ENCODE measurements at places on chromosomes 5 and 9.

GRCh38 chr5:78746021-78746770 lies 97.6 kb upstream of the LHFPL2 start:
- DNase-seq: no peak

DNA sequence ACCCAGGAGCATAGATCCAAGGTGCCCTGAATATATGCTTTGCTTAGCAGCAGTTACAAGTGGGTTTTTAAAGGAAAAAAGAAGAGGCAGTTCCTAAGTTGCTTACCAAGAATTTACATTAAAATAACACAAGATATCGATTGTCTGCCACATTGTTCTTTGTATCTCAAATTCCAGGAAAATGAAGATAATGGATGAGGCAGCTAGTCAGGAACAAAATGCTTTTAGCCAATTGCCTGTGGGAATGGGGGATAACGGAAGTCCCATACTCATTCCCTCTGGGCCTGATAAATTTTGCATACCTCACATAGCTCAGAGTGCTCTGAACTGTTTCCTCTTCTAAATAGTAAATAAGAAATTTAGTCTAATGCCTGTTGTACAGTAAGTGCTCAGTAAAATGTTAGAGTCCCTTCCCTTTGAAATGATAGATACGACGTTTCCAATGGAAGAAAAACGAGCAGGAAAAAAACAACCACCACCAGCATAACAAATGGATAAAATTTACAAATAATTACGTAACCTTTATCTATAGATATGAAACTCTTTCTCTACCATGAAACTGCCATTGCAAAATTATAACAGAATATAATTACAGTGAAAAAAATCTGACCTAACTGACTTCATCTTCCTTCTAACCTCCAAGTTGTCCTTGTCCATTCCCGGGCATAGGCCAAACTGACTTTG lies 35.5 kb upstream of the TENT2 start:
- DNase-seq: no peak

GRCh38 chr9:536597-537511 lies 304.6 kb upstream of the DMRT1 start:
- DNase-seq: no peak

- DNase-seq: no peak
Measured at GRCh38 chr5:138752341-138752950, 779 bp upstream of the CTNNA1 start.

DNA sequence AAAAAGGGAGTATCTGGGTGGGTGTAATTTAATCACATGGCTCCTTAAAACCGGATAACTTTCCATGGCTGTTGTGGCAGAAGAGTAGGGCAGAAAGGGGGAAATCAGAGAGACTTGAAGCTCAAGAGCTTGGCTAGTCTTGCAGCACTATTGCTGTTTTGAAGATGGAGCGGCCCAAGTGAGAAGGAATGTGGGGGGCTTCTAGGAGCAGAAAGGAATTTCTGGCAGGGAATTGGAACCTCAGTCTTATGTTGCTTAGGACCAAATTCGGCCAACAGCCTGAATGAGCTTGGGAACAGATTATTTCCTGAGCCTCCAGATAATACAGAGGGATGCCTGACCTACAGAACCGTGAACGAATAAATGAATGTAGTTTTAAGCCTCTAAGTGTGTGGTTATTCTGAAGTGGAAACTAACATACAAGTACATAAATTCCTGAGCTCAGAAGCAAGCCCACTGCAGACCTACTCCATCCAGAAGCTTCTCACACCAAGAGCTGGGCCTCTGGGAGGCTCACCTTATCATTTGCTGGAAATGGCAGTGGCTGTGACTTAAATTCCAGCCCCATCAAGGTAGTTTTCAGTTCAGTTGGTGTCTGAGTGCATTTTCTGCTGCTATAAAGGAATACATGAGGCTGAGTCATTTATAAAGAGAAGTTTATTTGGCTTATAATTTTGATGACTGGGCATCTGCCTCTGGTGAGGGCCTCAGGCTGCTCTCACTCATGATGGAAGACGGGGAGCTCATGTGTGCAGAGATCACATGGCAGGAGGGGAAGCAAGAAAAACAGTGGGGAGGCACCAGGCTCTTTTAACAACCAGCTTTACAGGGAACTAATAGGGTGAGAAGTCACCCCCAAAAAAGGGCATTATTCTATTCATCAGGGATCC lies 15.3 kb upstream of the TMEM174 start:
- DNase-seq: no peak

- DNase-seq: no peak
Measured at GRCh38 chr5:116724971-116725370, 150.3 kb upstream of the SEMA6A start.

- DNase-seq: no peak
Measured at GRCh38 chr9:107751567-107752210, 262.1 kb upstream of the KLF4 start.

DNA sequence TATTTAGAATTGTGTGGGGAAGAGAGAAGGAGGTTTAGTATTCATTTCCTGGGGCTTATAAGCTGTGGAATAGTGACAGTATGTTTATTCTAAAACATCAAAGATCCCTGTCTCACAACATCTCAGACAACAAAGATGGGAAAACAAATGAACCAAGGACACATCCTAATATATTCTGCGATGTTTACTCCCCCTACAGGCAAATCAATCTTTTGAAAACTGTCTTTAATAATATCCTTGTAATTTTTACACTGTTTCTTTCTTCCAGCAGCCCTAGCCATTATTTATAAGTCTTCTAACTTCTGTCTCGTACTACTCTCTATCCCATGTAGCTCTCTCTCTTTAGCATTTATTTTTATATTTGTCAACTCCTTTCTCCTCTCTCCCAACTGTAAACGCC lies 33.5 kb upstream of the TMEM252 start:
- DNase-seq: no peak

DNA sequence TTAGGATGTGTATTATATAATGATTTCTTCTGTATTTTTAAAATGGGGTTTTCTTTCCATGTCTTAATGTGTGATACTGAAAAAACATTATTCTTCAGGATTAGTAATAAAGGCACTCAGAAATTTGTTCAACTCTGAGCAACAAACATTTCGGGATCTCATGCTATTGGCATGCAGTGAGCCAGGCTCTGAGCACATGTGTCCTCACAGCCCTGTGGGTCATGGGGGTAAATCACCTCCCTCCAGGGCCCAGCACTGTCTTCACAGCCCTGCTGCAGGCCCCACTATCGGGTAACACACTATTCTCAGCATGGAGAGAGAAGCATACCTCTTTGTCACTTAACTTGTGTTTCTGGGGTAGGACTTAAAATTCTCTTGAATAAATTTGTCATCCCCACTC lies 14.0 kb downstream of the TMEM174 start:
- no peak for DNase-seq

GRCh38 chr9:21994556-21995005 lies at the start of gene CDKN2B-AS1:
Gene CDKN2B-AS1, plus strand, starts transcription at chr9:21994791.
- no peak for DNase-seq

DNA sequence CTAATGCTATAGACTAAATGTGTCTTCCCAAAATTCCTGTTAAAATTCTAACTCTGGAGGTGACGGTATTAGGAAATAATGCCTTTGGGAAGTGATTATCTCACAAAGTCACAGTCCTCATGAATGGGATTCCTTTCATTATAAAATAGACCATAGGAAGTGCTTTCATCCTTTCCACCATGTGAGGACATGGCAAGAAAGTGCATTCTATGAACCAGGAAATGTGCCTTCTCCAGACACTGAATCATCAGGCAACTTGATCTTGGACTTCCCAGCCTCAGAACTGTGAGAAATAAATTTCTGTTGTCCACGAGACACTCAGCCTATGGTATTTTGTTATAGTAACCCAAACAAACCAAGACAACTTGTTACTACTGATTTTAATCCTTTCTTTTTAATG lies 582.4 kb upstream of the C9orf72 start:
- no peak for DNase-seq

GRCh38 chr5:166363087-166363760 lies 1928.2 kb upstream of the WWC1 start:
- no peak for DNase-seq

DNA sequence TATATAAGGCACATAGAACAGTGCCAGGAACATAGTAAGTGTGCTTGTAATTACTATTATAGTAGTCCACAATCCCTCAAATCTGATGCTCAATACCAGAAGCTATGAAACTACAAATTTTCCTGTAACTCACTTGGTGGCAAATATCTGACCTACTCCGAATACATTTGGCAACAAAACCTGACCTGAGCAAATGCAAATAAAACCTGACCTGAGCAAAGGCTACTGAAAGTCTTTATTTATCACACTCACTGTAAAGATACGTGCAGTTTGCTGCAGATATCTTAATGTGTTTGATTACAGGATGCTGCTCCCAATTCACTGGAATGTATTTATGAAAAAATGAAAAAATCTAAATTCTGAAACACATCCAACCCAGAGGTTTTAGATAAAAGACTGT lies 7.1 kb downstream of the MEGF9 start:
- DNase-seq: no peak

GRCh38 chr5:36691696-36692371 lies 85.4 kb downstream of the SLC1A3 start:
- no peak for DNase-seq

GRCh38 chr5:95682891-95683290 lies at the start of gene SPATA9:
Gene SPATA9, minus strand, starts transcription at chr5:95682991. Its CDS starts 137 bp downstream, at chr5:95682854.
- no peak for DNase-seq

- DNase-seq: no peak
Measured at GRCh38 chr9:135502873-135503321, 2.4 kb downstream of the MRPS2 start.

Measured in activated CD8-positive, alpha-beta memory T cell treated with anti-CD3 and anti-CD28 coated beads for 1 hour (primary cell).